Activated effector memory CD4-positive, alpha-beta T cell treated with Interleukin-2 at 50 U/mL for 16 hours (primary cell): ENCODE measurements at places on chromosomes 7 and 10.

DNA sequence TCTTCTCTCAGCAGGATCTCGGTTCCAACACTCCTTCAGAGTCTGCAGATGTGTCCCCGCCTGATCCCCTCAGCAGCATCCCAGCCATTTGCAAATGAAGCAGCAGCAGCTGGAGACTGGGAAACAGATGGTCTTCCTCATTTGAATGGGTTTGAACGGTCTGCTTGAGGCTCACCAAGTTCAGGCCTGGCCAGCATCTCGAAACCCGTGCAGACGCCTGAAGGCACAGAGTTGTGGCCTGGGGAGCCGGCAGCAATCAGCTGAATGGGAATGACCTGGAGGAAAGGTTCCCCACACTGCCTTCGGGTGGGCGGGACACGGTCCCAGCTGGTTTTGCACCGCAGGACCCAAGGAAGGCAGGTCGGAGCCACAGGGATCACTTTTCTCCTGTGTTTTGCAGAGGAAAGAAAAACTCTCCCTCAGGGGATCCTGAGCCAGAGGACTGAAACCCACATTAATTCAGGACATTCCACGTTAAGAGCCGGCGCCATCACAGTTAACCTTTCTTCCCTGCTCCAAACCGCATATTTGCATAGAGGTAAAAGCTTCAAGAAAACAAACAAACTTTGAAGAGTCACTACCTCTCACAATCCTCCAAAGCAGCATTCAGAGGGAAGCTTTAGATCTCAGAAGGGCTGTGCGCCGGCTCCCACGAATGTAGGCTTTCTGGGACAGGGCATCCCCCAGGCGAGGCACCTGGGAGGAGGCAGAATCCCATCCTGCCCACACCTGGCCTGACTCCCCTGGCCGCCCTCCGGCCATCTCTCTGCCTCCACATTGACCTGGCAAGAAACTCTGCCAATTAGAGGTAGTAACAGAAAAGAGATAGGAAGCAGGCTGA lies 17.7 kb downstream of the FGFR2 start:
- DNase-seq: no peak

DNA sequence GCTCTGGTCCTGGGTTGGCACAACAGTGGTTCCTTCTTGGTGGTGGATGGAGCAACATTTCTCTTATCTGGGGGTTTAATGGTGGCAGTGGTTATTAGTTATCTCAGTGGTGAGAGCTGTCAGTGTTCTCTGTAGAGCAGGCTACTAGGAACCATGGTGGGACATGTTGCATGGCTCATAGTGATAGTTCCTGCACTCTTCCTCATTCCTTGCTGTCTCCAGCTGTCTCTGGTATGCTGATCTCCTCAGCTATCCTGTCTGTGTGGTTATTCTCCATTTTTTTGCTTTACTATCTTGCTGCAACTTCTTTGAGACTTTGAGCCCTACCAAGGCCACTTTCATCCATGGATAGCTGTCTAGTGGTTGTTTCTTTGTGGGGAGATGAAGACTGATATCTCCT lies 44.0 kb downstream of the CCDC7 start:
- no peak for DNase-seq

GRCh38 chr7:73901231-73901822 lies 40.4 kb downstream of the TMEM270 start:
- DNase-seq: no peak

GRCh38 chr7:31890198-31890597 lies 180.0 kb downstream of the PDE1C start:
- DNase-seq: no peak

- no peak for DNase-seq
These were observed 29.9 kb downstream of the XPNPEP1 start for GRCh38 chr10:109893386-109893785.

DNA sequence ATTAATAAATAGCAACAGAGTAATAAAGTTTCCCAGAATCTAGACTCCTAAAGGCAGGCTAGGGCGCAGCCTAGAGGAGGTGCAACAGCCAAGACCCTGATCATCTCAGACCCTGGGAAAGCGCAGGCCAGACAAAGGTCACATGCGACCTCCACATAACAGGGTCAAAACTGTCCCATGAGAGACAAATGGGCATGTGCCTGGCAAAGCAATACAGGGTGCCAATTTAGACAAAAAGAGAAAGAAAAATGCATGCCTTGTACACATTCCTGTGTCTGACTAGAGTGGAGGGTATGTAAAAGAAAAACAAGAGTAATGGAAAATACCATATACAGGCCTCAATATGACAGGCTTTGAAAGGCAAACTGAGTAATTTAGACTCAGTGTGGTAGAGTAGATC lies 22.2 kb downstream of the MPP7 start:
- DNase-seq: no peak

GRCh38 chr7:46421441-46422230 lies 500.6 kb upstream of the IGFBP3 start:
- no peak for DNase-seq

DNA sequence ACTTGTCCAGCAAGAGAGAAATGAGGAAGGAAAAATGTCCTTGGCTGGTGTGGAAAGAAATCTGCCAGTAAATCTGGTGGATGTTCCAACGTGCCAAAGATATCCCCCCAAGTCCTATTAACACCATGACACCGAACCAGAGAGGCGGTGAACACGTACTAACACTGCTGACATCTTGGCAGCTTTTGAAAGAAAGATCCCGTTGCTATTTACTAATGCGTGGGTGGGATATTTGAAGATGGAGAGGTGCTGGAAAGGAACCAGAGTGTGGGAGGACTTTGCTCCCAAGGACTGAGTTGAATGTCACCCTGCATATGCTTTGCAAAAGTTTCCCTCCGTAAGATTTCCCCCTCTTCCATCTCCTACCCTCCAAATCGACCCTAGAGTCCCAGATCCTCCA lies 7.9 kb downstream of the CCDC3 start:
- DNase-seq: no peak

- DNase-seq: no peak
These were observed 3.3 kb upstream of the TBXAS1 start for GRCh38 chr7:139825666-139826290.

DNA sequence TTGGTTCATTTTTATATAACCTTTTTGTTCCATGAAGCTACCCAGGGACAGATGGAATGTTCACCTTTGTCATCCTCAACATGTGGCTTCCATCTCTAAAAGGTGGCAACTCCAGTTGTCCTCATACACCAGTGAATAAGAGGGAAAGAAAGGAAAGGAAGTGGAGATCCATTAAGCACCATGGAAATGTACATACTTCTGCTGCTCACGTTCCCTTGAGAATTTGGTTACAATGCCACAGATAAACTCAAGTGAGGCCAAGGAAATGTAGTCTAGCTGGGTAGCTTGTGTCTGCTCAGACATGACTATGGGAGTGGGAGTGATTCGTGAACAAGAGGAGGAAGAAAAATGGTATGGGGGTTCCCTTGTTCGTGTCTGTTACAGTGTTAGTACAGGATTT lies 237.1 kb upstream of the FAM3C start:
- no peak for DNase-seq

DNA sequence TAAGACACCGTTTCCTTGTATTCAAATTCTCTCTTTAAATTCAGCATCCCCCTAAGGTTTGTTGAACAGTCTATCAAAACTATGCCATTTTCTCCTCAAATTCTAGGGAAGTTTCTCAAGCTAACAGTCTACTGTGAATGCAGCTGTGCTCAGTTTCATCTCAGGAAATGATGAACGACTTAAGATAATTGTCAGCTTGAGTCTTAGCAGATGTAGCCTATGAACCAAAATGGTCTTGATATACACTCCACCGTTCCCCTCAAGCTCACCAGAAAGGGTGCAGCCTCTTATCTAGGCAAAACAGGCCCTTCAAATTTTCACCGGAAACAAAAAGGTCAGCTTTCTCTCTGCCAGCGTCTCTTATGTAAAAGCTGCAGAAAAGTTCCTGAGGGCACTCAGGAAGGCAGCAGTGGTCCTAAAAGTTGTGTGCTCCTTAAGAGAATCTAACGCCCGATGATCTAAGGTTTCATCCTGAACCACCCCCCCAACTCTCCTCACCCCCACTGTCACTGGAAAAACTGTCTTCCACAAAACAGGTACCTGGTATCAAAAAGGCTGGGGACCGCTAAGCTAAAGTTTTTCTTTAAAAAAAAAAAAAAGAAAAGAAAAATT lies 2.1 kb downstream of the DNAJC9 start:
- DNase-seq: no peak

- DNase-seq: no peak
These were observed 346.3 kb downstream of the DNAJB6 start for GRCh38 chr7:157682946-157683746.

DNA sequence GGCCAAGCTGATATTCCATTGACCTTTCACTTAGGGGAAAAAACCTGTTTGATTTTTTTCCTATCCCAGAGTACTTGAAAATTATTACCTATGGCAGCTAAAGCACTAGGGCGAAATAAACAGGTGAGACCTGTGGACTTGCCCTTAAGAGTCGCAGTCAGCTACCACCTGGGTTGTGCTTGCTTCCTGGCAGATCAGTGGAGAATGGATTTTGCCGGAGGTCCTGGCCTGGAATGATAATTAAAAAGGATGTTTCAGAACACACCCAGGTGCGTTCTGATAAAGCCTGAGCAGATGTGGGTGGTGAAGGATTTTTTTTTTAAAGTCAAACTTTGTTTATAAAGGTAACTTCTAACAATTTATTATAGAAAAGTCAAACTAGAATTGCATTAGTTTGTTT lies 59.1 kb downstream of the AUTS2 start:
- DNase-seq: no peak

GRCh38 chr10:5590816-5591215 lies 66.1 kb downstream of the CALML3 start:
- no peak for DNase-seq

DNA sequence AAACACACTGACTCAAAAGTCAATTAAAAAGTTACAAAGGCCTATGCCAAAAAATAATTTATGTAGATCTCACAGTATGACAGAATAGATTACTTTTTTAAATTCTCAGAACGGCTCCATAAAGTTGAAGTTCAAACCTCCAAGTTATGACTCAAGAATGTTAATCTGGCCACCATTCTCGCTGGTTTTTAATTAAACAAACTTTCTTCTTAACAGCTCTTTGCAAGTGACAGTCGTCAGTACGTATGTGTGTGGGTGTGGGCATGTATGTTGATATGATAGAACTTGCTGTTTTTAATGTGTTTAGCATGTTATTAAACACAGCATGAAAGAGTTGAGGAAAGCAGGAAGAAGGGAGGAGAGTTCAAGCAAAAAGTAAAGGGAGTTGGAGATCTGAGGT lies 18.5 kb downstream of the PRKCQ start:
- no peak for DNase-seq

DNA sequence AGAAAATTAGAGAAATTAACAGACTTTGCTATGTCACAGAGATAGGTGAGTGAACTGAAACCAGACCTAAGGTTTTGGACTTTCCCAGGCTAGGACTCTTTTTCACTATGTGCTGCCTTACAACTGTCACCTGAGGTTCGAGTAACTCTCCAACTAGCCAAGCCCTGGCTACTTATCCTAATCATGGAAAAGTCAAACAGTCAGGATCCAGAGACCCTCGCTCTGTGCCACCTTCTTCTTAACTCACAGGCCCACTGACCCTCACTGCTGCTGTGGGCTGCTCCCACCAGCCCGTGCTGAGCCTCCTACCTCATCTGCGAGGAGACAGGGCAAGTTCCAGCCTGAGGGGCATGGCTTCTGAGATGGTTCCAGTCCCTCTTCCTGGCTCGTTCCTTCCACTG lies 211.4 kb upstream of the KLF14 start:
- DNase-seq: no peak

DNA sequence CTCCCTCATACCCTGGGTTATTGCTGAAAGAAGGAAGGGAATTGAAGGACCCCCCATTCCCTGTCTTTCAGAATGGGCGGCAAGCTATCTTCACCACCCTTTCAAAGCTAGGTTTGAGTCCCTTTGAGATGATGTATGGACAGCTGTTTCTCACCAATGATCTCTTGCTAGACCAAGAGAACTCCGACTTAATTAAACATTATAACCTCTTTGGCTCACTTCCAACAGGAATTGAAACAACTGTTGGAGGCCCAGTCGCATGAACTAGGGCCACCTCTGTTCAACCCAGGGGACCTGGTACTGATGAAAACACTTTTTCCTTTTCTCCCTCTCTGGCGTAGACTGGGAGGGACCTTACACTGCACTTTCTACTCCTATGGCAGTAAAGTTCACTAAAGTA lies 110.6 kb downstream of the ITGB8 start:
- DNase-seq: no peak

DNA sequence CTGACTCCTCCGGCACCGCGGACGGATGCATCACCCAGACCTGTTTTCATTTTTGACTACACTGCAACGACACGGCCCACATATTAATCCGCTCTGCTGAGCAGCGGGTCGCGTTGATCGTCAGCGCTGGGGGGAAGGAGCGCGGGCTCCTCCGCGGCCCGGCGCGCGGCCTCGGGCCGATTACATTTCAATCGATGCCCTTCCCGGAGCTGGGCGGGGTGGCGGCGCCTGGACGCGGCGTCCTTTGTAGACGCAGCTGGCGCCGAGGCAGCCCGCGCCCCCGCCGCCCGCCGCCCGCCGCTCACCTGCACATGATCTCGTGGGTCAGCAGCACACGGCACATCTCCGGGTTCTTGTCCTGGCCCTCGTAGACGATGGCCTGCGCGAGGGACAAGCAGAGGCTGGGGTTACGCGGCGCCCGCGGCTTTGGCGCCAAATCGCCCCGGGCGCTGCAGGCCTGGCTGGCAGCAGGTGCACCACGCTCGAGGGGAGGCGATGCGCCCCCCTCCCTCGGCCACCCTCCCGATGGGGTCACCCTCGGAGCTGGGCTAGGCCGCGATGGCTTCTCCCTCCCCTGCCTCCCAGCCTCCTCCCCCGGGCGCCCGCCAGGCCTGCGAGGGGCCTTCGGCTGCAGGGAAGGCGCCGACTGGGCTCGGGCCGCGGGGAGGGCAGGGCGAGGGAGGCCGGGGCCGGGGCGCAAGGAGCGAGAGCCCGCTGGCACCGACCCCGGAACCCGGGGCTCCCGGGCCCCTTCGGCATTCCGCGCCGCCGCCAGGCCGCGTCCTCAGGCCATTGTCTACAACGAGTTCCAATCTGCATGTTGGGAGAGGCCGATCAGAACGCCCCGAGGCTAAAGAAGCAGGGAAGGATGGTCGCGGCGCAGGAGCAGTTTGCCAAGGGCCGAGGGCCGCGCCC lies 5.2 kb downstream of the EBF3 start:
- DNase-seq: no peak

- DNase-seq: no peak
These were observed 145.7 kb downstream of the ELAPOR2 start for GRCh38 chr7:86913709-86914108.

- no peak for DNase-seq
These were observed 392.0 kb downstream of the NRG3 start for GRCh38 chr10:82267014-82267413.

- DNase-seq: no peak
These were observed 218.9 kb upstream of the LYZL1 start for GRCh38 chr10:29069941-29070340.

GRCh38 chr10:13669901-13670300 lies 83.1 kb downstream of the PRPF18 start:
- DNase-seq: no peak

DNA sequence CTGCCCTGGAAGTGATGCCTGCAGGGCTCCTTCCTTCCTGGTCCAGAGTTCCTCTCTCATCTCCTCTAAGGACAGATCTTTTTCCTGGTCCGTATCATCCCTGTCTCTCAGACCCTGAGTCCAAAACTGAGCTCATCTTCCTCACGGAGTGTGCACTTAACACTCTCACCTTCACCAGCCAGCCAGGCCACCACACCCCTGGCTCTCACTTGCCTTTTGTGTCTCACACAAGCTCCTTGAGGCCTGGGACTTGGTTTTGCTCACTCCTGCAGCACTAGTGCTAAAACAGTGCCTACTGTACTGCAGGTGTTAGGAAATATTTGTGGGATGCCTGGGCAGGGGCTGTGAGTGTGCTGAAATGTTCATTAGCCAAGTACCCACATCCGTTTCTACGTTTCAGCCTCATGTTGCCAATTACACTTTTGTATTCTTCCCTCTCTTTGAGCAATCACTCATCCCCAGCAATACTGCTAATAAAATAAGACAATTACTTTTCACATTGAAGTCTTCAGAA lies 21.4 kb upstream of the PARP12 start:
- no peak for DNase-seq
